Fibroblast of skin of back (primary cell): ENCODE measurements at places on chromosomes 11 and 22.

GRCh38 chr11:23181022-23181807, 320.9 kb upstream of the CCDC179 start:
- DNase-seq = no peak

- no peak for DNase-seq
These were observed 22.7 kb downstream of the KCNQ1OT1 start for GRCh38 chr11:2677127-2677526.

DNA sequence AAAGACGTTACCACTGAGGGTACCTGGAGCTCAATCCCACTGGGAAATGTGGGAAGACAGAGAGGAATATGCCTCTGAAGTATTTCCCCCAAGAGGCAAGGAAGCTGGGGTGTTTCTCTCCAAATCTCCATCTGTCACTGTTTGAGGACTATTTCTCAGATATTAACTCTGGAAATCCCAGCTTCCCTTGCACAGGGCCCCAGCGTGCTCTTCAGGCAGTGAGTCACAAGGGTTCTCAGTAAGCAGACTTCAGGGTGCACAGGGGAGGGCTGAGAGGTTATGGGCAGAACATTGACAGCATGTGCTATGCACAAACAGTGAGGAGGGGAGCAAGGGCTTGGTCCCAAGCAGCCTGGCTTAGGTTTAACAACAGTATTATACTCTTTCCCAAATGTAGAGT, 60.9 kb upstream of the EED start:
- peak; percentile 43 for DNase-seq

DNA sequence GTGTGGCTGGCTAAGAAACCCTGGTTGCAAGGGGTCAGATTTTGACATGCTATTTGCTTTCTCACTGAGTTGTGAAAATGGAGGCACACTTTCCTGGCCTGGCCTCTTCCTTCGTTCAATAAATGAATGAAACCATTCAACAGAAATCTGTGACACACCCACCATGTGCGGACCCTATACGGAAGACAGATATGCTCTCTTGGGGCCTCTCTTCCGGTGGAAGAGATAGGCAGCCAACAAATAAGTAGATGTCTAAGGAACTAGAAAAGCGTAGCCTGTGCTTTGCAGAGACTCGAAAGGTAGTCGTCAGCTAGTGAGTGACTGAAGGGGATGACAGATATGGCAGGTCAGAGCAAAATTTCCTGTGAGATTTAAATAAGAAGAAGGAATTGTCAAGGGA, 5.3 kb downstream of the KCNQ1OT1 start:
- DNase-seq = no peak

- peak; percentile 30 for DNase-seq
These were observed 2.1 kb downstream of the USP28 start for GRCh38 chr11:113873236-113873626.

- peak; percentile 6 for DNase-seq
These were observed 46.9 kb downstream of the MSANTD4 start for GRCh38 chr11:105975128-105975527.

GRCh38 chr11:60265373-60266214, 14.9 kb upstream of the MS4A4A start:
- peak; percentile 28 for DNase-seq

DNA sequence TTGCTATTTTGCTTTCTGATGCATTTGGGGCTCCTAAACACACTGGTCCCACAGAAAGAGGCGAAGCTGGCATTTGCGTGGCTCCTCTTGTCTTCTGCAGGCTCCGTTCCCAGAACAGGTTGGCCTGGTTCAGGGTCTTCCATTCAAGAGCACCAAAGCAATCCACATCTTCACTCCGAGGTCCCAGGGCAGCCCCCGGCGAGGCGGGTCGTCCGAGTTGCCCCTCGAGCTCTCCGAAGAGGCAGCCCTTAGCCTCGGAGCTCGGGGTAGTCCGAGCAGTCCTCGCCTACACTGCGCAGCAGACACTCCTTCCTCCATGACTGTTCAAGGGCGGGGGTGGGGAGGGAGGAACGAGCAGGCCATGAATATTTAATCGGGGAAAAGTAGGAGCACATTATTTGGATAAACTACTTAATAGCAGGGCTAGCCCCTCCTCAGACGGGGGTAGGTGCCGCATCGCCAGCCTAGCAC, 321.3 kb downstream of the BLID start:
- no peak for DNase-seq

- no peak for DNase-seq
These were observed 798 bp upstream of the OOSP3 start for GRCh38 chr11:59877784-59878183.

- no peak for DNase-seq
These were observed 56.1 kb upstream of the GRAMD1B start for GRCh38 chr11:123373754-123374621.

GRCh38 chr11:111310723-111311122, 12.4 kb downstream of the POU2AF3 start:
- DNase-seq = no peak

DNA sequence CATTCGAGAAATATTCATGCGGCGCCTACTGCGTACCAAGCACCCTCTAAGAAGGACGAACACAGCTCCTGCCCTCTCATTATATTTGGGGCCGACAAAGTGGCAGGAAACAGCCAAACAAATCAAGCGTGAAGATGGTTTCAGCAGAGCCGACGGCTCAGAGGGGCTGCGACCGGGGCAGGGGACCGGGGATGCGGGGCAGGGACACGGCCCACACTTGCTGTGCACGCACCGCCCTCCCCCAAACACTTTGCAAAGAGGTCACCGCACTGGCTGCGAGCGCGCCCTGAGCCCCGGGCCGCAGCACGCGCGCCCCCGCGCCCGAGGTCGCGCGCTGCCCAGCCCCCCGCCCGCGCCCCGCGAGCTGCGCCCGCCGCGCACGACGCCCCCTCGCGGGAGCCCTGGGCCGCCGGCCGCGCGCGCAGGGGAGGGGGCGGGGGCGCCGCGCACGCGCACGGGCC, 255 bp upstream of the SYNGR1 start:
- peak; percentile 41 for DNase-seq

- no peak for DNase-seq
These were observed 128.7 kb downstream of the DSCAML1 start for GRCh38 chr11:117668321-117668751.

- DNase-seq = no peak
These were observed 133.3 kb downstream of the ST3GAL4 start for GRCh38 chr11:126488591-126489370.

DNA sequence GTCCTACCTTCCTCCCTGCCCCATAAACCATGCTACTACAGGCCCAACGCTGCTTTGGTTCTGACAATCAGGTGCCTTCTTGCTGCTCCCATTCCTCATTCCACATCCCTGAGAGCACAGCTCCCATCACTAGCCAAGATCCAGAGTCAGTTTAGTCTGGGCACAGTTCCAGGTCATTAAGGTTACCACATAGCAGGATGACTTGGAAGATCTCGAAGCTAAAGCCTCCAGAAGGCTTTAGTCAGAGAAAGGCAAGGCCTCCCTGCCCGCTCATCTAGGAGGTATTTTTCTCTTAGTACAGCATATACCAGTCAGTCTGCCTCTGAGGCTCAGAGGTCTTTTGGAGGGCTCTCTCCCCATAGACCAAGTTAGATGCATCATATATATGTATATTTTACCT, 30.3 kb downstream of the TRIM66 start:
- peak; percentile 97 for DNase-seq

GRCh38 chr11:28636033-28636432, 527.8 kb downstream of the METTL15 start:
- no peak for DNase-seq

- peak; percentile 83 for DNase-seq
These were observed 44.5 kb downstream of the NECTIN1 start for GRCh38 chr11:119684361-119685110.

DNA sequence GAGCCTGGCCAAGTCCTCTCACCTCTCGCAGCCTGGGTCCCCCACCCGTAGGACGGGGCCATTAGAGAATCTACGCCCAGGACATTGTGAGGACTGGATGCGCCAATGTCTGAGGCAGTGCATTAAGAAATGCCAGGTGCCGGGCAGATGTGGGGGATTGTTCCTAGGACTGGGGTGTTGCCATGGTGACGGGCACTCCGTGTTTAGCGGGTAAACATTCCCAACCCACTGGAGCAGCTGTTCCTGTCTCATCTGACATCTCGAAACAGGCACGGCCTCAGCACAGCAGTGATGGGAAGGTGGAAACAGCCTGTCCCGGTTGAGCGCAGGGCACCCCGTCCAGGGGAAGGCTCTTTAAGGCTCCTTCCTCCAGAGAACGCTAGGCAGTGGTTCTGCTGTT, 99.6 kb upstream of the RTL6 start:
- DNase-seq = no peak

GRCh38 chr11:128487978-128488377, 99.4 kb downstream of the ETS1 start:
- DNase-seq = no peak

DNA sequence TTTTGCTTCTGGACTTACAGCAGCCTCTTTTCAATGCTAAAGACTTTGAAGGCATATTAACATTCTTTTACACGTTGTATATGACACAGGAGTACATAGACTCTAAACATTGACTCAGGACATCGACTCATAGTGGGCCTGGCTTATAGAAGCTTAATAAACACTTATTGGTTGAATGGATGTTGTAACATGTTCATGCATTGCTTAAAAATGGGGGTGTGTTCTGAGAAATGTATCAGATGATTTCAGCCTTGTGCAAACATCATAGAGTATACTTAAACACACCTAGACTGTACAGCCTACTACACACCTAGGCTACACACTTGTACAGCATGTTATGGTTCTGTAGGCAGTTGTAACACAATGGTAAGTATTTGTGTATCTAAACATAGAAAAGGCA, 17.9 kb downstream of the TTC17 start:
- DNase-seq = peak; percentile 82
